ENCODE measurements at places on chromosomes 5 and 9.
A peak's percentile ranks its signal among the peaks of the same experiment; 100 is the strongest.

GRCh38 chr5:139065306-139065705 is 132.9 kb downstream of the SIL1 start:
- no peak for DNase-seq

DNA sequence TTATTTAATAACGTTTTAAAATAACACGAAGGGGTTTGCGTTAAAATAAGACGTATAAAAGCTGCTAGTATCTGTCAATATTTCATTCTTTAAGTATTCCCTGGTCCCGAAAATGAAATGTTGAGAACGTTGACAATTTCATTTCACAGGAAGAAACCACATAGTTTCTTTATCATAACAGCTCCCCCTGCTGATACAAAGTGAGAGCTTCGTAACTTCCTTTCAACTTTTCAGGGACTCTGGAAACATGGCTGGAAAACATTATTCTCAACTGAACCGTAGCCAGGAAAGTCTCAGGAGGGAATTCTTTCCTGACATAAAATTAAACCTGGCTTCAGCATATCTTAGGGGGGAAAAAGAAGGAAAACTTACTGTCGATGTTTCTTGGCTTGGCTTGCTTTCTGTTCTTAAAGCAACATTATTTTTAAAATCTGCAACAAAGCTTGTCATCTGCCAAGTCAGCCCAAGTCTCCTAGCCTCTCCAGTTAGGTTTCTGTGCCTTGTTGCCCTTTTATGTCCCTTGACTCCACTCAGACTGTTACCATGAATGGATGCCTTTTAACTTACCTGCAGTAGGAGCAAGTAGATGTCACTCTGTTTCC is 122.9 kb upstream of the DAB2 start:
- no peak for DNase-seq

- no peak for DNase-seq
These were observed 4.6 kb downstream of the SEPTIN8 start for GRCh38 chr5:132772291-132773070.

- peak; percentile 34 for DNase-seq
These were observed 4.8 kb downstream of the ATP6V1G1 start for GRCh38 chr9:114592356-114592755.

DNA sequence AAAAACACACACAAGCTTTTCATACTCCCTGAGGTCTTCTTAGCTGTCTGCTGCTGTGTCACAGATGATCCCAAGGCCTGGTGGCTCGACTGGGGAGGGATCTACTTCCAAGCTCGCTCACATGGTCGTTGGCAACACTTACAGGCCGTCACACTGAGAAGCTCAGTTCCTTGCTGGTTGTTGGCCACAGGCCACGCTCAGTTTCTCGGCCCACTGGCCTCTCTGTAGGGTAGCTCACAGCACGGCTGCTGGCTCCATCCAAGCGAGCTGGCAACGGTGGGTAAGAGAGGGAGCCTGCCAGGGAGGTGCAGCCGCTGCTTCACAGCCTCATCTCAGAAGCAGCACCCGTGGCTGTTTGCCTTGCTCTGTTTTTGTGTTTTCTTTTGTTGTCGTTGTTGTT is 43.8 kb upstream of the GFPT2 start:
- no peak for DNase-seq

GRCh38 chr9:137676998-137677397 is 58.2 kb downstream of the EHMT1 start:
- no peak for DNase-seq

DNA sequence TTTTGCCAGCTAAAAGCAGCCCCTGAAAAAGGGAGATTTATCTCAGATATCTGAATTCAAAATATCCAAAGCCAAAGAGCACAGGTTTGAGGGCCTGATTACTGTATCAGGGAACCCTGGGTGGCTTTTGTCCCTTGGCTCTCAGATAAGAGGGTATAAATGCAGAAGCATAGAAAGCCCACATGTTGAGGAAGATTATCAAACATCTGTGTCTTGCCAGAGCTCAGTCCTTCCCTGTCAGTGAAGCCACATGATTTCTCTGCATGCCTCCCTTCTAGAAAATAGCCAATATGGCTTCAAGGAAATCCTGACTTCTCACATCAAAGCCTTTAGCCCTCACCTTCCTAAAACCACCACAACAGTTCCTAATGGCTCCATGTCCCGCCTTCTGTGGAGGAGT is 408.0 kb upstream of the DMAC1 start:
- DNase-seq: no peak

- DNase-seq: no peak
These were observed 136.8 kb downstream of the MAPKAP1 start for GRCh38 chr9:125570246-125570645.

DNA sequence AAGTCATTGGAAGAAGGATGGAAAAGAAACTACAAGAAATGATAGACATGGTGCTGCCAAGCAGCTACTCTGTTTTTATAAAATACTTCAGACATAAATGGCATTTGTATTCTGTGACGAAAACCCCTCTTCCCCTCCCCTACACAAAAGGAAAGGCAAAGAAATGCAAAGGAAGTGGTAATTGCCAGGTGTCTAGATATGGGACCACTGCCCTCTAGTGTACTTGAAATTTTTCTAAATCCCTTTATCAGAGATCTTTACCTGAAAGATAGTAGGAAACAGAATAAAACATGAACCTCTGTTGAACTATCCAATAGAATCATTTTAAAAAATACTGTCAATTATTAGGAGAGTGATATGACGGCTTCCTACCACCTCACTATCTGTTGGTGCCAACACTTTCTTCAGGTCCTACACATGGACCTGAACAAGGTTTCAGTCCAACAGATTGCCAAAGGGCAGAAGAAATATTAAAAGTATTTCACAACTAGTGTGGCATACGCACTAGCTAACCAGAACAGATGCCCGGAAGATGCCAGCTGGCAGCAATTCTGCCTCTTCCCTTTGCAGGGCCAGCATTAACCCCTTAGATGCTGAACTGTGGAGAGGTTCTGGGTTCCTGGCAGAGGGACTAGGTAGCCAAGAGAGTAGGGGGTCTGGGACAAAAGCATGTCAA is 104.1 kb downstream of the TSSK1B start:
- DNase-seq: no peak

DNA sequence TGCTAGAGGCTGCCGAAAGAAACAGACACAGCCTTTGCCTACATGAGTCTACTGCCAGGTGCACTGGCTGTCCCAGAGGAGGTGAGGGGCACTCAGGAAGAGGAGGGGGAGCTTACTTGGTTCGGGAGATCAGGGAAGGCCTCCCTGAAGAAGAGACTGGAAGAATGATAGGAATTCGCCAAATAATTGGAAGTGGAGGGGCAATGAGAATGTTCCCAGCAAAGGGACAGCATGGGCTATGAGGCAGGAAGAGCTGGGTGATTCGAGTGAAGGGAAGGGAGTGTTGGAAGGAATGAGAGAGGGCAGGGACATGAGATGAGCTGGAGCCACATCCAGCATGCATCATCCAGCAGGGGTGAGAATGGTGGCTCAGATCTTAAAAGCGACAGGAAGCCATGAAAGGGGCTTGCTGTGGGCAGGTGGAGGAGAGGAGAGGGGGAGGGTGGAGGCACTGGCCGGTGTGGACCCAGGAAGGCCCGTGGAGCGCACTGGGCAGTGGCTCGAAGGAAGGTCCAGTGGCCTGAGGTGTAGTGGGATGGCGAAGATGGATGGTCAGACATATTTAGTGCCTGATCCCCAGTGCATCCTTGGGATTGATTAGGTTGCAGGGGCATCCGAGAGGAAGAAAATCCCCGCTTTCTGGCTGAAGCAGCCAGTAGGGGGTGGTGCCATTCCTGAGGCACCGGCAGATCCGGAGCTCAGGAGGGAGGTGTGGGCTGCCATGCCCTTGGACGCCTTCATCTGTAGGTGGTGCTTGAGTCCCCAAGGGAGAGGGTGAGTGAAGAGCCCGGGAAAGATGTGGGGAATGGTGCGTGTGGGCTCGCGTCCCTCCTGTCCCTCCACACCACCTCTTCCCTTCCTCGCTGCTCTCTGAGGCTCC is 53.5 kb upstream of the GARNL3 start:
- no peak for DNase-seq

GRCh38 chr9:118109542-118109941 is 405.3 kb downstream of the TLR4 start:
- no peak for DNase-seq

GRCh38 chr9:70590315-70590677 is 175.8 kb upstream of the KLF9 start:
- DNase-seq: no peak

GRCh38 chr9:127569886-127570401 is 42.1 kb upstream of the STXBP1 start:
- no peak for DNase-seq

- DNase-seq: no peak
These were observed 43.3 kb downstream of the PRRX2 start for GRCh38 chr9:129708793-129709192.

GRCh38 chr5:149801307-149801990 is 71.3 kb downstream of the PPARGC1B start:
- DNase-seq: no peak

GRCh38 chr9:20640331-20641187 is 18.3 kb upstream of the MLLT3 start:
- peak; percentile 78 for DNase-seq

DNA sequence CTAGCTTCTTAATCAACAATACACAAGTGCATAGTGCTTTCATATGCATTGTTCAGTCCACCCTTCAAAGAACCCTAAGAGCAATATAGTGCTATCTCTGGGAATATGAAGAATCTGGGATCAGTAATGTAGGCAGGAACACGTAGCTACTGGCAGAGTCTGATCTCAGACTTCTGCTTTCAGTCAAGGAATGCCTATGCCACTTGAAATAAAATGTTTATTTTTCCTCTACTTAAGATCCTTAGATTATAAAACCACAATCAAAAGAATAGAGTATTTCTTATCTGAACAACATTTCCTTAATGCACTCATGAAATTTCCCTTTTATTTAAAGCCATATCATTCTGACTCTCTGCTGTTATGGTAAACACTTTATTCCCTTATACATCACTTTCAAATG is 1407.8 kb upstream of the C9orf72 start:
- no peak for DNase-seq

- DNase-seq: peak; percentile 20
These were observed 52.8 kb downstream of the WHRN start for GRCh38 chr9:114452219-114453165.

GRCh38 chr5:5783021-5783420 is 360.5 kb downstream of the ICE1 start:
- no peak for DNase-seq

DNA sequence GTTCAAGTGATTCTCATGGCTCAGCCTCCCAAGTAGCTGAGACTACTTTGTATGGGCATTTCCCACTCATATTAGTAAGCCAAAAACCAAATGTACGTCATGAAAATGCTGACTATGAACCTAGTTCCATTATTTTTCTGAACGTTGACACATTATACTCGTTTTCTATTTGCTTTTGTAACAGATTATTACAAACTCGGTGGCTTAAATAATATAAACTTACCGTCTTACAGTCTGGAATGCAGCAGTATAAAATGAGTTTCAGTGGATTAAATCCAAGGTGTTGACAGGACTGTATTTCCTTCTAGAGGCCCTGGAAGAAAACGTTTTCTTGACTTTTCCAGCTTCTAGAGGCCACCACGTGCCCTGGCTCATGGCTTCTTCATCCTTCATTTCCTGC is 517.0 kb downstream of the GADD45G start:
- DNase-seq: no peak

DNA sequence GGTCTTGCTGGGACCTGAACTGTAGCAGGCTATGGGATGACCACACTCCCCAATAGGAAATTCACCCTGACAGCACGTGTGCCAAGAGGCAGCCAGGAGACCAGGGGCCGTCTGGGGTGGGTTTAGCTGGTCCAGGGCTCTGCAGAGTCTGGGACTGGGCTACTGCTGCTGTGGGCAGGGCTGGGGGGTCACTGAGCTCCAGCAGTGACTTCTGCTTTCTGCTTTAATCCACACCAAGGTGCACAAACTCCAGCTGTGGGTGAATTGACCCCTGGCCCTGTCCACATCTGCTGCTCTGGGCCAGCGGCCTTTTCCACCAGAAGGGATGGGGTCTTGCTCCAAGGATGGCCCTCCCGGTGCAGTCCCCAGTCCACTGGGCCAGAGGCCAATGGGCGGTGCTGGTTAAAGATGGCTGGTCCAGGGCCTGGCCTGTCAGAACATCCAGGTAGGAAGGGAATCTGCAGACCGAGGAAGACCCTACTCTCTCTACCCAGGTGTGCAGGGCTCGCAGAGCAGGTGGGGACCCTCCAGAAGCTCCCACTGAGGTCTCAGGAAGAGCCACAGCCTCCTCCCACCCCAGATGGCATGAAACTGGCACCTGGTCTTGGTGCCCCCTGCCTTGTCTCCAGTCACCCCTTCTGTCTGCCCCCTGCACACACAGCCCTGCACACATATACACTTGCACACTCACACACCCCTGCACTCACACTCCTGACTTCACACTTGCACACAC is 28.0 kb downstream of the GLT6D1 start:
- DNase-seq: no peak

- no peak for DNase-seq
These were observed 52.1 kb upstream of the NFIB start for GRCh38 chr9:14366076-14366475.

DNA sequence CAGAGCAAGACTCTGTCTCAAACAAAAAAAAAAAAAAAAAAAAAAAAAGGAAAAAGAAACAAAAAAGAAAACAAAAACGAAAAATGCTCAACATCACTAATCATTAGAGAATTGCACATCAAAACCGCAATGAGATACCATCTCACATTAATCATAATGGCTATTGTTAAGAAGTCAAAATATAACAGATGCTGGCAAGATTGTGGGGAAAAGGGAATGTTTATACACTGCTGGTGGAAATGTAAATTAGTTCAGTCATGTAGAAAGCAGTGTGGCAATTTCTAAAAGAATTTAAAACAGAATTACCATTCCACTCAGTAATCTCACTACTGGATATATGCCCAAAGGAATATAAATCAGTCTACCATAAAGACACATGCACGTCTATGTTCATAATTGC is 50.4 kb upstream of the PRR16 start:
- no peak for DNase-seq

- no peak for DNase-seq
These were observed 1.2 kb downstream of the DDX41 start for GRCh38 chr5:177515580-177515979.

DNA sequence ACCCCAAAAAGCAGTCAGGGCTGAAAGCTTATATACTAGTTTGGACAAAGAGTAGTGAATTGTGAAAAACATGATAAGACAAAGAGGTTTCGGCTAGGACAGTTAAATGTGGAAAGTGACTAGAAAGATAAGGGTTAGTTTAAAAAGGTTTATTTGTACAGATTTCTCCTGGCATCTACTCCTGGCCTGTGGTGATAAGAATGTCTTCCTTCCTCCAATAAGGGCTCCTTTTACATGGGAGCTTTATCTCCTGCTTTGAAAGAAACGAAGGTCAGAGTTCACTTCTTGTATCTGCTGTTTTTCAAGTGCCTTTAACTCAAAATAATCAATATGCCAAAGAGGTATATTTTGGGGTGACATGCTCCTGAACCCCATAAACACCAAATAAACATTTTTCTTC is 776.1 kb upstream of the COX7C start:
- no peak for DNase-seq

GRCh38 chr5:158641016-158641415 is 458.7 kb downstream of the EBF1 start:
- DNase-seq: no peak

- no peak for DNase-seq
These were observed 256.7 kb downstream of the IRX1 start for GRCh38 chr5:3852161-3852916.

Data from activated T-cell treated with anti-CD3 and anti-CD28 coated beads for 1 hour (primary cell).